ENCODE measurements at places on chromosomes 1 and 21.

DNA sequence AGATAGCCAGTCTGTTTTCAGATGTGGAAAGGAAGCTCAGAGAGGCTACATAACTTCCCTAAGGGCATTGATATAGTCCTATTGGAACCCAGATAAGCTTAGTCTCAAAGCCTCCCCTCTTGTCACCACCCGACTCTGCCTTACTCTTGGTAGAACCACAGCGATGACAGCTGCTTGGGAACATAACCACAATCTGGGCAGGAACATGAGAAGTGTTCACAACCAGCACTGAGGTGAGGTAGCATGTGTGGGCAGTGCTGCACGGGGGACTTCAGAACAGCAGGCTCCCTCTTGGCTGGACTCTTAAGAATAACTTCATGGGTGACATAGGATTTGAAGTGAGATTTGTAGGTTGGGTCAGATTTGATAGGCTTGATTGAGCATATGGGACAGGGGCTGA lies 9.3 kb upstream of the S100A10 start:
- DNase-seq = no peak

GRCh38 chr1:156584813-156585212 lies 5.3 kb downstream of the TTC24 start:
- no peak for DNase-seq

DNA sequence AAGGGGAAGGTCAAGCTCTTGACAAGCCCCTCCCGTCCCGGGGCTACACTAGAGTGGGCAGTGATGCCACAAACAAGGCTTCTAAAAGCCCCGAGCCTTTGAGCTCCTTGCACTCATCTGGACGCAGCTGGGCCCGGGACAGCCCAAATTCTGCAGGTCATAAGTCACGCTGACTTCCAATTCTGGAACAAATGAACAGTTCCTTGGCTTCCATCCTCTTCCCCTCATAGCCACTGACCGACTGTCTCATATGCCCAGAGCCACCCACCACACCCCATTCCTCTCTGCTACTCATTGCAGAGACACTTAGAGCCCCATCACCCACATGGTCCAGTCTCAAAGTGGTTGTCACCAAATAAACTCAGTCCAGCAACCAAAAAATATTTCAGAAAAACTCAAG lies 32.8 kb upstream of the PRELP start:
- DNase-seq = peak; percentile 48

- DNase-seq = no peak
Observed at GRCh38 chr1:206508130-206508889, 979 bp downstream of the RASSF5 start.

GRCh38 chr1:21220815-21221214 lies 44.1 kb upstream of the EIF4G3 start:
- no peak for DNase-seq

GRCh38 chr1:78833491-78833890 lies 173.0 kb downstream of the ADGRL4 start:
- DNase-seq = no peak

DNA sequence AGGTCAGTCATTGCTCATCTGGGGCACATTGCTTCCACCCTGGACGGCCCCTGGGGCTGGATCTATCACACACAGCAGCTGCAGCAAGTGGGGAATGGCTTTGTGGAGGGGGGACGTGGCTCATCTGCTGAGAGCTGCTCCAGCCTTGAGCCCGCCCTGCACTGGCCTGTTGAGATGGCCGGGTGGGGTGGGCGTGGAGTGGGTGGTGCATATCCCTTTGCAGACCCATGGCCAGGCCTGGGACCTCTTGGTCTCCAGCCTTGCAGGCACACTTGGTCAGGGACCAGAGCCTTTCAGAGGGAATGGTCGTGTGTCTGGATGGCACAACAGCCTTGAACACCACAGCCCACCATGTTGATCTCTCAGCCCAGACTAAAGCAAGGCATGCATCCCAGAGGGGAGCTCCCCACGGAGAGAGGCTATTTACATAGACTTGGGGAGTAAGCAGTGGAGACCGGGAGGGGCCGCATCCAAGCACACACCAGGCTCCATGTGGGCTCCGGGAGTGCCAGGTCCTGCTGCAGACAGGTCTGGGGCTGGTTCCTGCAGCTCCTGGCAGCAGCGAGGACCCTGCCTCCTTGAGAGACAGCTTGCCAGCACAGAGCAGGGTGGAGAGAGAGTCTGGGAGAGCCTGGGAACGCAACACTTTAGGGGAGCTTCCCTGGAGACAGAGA lies 52.8 kb upstream of the SELENON start:
- DNase-seq = no peak

- DNase-seq = peak; percentile 46
Observed at GRCh38 chr1:222106377-222106776, 364.5 kb upstream of the DUSP10 start.

DNA sequence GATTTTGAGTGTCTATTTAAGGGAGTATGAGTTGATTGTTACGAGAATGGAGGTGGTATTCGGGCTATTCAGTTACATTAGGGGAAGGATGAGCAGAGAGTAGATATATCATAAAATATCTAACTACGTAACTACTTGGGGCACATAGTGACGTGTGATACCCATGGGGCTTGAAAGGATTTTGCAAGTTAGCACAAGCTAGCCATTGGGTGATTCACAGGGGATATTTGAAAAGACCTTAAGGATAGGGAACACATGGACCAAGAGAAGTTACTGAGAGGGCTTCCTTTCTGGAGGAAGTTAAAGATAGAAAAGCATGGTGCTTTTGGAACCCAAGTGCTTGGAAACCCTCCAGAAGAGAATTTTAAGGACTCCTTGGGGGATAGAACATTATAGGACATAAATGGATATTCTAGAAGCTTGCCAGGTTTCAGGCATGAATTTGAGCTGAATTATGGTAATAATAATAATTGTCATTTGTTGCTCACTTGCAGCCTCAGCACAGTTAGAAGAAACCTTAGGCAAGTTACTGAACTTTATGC lies 5.4 kb downstream of the DISP1 start:
- no peak for DNase-seq

Data from left cardiac atrium (tissue), 4 donors.